Substantia nigra (tissue), 51 donors: ENCODE measurements at places on chromosomes 1 and 21.

- no peak for DNase-seq
Observed at GRCh38 chr1:180462102-180462501, 40.3 kb downstream of the ACBD6 start.

GRCh38 chr1:225461533-225462428 is 33.9 kb upstream of the LBR start:
- DNase-seq, result no peak

DNA sequence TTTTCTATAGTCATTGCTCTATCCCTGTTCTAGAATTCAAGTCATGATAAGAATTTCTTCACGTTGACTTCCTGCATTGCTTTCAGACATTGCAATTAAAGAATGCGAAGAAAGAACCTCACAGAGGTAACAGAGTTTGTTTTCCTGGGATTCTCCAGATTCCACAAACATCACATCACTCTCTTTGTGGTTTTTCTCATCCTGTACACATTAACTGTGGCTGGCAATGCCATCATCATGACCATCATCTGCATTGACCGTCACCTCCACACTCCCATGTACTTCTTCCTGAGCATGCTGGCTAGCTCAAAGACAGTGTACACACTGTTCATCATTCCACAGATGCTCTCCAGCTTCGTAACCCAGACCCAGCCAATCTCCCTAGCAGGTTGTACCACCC is 10.6 kb downstream of the APCS start:
- DNase-seq, result no peak

DNA sequence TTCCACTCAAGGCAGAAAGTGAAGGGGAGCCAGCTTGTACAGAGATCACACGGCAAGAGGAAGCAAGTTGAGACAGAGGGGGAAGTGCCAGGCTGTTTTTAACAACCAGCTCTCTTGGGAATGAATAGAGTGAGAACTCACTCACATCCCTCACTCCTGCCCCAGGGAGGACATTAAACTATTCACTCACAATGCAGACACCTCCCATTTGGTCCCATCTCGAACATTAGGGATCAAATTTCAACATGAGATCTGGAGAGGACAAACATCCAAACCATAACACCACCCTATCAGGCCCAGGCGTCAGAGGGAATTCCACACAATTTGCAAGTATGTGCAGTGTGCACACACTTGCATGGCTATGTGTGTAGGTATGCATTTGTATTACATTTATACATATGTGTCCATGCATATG is 62.7 kb downstream of the DMAP1 start:
- no peak for DNase-seq

DNA sequence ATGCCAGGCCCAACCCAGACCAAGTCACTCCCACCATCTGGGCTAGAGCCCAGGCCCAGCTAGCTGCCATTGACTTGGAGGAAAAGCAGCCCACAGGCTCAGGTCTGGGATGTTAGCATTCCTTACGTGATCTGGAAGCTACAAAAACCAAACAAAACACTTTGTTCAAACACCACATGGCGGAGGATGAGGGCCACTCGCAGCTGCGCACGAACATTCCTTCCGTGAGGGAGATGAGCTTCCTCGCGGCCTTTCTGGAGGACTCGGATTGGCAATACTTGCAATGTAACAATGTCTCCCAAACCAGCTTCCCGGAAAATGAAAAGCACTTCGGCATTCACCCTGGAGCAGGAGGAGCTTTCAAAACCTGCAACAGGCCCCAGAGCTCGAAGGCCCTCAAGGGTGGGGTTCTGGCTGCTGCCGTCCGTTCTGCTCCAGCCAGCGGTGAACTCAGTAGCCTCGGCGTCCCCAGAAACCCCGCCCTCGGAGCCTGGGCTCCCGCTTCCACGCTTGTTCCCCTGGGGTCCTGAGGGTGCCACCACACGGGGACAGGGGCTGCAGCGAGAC is 40.5 kb downstream of the COL6A1 start:
- DNase-seq, result no peak

DNA sequence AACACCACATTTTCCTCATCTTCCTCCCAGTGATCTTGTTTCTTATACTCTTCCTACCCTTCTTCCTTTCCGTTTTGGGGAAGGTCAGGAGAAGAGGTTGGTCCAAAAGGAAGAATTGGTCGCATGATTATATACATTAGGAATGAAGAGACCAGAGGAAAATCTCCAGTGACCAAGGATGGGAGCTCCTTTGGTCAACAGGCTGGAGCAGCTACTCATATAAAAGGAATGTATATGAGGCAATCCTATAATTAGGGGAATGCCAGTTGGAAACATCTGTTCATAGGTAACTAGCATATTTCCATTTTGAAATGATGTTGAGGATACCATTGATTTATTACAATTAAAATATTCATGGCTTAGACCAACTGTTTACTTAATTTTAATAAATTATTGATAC is 114.5 kb downstream of the LRRC40 start:
- DNase-seq, result no peak
